Kidney capillary endothelial cell (primary cell): ENCODE measurements at places on chromosomes 16 and 17.

GRCh38 chr17:80477647-80478478, 1.5 kb upstream of the NPTX1 start:
- no peak for DNase-seq

GRCh38 chr17:79749156-79749815, 18.5 kb downstream of the ENPP7 start:
- DNase-seq: no peak

- DNase-seq: no peak
Observed at GRCh38 chr16:81558444-81559175, 114.0 kb downstream of the CMIP start.

DNA sequence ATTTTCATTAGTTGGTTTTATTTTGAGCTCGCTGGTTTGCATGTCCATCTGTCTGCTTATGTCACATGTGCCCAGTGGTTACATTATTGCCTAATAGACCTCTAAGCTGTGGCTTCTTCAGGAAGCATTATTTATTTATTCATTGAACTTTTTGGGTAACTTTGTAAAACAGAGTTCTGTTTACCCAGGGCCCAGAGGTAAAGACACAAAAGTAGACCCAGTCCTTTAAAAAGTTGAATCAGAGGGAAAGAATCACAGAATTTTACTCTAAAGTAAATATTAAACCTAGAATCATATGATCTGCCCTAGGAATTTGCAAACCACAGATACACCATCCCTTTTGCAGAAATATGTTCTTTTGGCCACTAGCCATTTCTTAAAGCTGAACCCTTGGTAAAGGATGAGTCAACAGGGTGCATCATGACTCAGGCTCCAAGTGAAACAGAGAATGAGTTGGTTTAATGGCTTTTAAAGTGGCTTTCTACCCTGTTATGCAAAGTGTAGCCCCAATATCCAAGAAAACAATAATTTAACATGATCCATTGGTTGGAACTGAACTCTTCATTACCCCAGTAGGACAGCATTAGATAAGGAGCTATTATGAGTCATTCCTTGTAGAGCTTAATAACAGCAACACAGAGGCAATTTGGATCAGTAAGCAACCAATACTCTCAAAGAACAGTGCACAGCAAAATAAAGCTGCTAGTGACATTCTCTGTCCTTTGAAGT, 236.3 kb downstream of the KCNJ2 start:
- peak; percentile 16 for DNase-seq

DNA sequence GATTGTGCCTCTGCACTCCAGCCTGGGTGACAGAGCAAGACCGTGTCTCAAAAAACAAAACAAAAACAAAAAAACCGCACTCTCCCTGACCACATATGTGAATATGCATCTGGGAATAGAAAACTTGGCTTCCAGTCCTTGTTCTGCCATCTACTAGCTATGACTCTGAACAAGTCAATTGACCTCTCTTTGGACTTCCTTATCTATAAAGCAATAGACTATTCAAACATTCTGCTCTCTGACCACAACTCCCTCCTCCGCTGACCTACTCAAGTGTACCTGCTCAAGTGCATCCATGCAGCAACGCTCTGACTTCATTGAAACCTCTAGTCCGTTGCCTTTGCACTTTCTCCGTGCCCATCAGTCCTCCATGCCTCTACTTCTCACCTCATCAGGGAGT, 52.6 kb upstream of the KDM6B start:
- DNase-seq: no peak

- no peak for DNase-seq
Observed at GRCh38 chr17:4201226-4201625, 58.2 kb downstream of the CYB5D2 start.

DNA sequence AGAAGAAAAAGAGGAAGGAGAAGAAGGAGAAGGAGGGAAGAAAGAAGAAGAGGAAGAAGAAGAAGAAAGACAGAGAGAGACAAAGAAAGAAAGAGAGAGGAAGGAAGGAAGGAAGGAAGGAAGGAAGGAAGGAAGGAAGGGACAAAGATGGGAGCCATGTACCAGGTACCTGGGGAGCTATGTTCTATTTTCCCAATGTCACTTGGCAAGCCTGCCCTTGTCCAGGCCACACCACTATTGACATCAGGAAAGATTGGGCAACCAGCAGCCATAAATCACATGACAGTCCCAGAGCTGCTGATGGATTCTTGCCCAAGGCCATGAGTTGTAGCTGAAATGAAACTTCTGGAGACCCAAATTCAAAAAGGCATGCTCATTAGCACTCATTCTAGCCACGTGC, 2.7 kb upstream of the CES1 start:
- no peak for DNase-seq

- no peak for DNase-seq
Observed at GRCh38 chr17:81906476-81907218, 4.6 kb downstream of the PCYT2 start.

DNA sequence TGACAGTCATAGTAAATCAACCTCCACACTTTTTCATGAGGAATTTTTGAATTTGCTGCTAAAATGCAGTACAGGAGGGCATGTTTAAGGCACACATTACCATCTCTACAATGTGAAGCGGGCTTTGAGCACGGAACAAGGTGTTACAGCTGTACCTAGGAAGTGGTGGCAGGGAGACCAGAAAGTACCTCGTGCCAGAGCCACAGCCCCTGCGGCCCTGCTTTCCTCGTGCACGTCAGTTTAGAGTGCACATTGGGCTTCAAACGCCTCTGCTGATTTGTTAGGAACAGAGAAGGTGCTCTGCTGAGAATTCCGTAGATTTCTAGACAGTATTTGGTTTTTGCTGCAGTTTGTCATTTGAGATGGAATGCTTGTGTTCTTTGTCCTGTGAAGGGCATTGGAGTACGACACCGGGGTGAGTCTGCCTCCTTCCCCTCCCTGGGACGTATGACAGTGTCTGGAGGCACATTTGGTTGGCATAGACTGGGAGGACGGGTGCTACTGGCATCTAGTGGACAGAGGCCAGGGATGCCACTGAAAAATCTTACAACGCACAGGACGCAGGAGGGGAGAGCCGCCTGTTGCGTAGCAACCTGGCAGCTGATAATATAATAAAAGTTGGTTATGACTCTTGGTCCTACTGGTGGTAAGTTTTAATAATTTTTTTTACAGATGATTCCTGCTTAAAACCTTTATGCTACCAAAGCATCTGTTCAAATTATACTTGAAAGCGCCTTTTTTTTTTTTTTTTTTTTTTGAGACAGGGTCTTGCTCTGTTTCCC, 9.1 kb downstream of the FOXK2 start:
- DNase-seq: peak; percentile 54

DNA sequence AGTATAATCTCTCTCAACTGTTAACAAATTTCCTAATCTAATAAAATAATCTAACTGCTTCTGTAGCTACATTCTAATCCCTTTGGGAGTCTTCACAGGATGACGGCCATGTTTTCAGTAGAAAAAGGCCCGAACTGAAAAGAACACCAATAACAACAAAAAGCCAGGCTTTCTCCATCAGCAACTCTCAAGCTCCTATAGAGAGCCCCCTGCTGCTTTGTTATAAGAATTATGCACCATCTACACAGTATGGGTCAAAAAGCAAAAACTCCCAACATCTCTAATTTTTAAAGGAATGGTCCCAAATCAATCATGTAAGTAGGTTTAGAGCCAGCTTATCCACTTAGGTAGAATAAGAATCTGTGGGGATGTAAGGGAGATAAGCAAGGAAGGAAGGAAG, 163.6 kb upstream of the C17orf78 start:
- peak; percentile 7 for DNase-seq

DNA sequence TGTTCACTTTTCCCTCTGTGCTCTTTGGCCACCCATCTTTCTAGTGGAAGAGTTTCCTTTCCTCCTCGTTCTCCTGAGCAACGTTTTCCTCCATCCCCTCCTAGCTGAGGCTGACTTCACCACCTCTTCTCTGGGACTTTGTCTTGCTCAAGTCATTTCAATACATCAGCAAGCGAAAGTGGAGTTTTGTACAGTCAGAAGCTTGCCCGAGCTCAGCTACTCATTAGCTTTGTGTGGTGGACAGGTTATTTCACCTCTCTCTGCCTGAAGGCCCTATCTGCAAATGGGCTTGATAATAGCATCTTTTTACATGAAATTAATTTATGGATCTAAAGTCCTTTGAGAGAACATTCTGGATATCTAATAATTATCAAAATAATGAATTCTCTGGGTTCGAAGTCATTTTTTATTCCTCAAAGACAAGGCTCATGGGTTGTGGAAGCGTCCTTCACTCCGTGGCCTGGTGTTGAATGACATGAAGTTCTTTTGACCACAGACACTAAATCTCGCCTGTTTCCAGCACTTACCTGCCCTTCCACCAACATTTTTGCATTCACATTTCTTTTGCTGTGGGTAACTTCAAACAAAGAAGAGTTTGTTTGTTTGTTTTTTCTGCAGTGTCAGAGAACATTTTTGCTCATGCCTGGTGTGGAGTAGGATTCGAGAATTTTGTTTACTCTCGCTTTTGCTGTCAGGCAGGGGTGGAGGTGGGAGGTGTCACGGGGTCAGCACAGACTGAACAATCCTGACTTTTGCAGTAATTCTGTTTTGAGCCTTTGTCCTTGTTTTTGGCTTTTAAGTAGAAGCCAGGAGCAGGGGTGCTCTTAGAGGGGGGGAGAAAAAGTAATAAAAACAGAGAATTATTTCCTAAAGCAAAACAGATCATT, 155.0 kb upstream of the CACNG5 start:
- no peak for DNase-seq

- DNase-seq: no peak
Observed at GRCh38 chr16:85990861-85991301, 91.9 kb downstream of the IRF8 start.

DNA sequence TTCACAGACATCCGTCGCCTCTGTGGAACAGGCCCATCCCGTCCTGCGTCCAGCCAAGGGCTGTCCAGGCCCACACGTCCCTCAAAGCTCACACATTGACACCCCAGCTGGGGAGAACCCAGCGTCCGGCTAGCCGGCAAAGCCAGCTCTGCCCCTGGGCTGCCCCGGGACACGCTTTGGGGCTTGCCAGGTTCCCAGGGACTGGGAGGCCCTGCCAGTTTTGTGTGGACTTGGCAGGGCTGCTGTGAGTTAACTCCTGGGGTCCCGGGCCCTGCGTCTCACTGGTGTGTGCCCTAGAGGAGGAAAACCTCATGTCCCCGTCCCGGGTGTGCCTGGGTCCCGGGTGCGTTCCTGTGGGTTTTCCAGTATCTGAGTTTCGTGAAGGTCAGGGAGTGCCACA, 6.3 kb downstream of the SOX8 start:
- no peak for DNase-seq

GRCh38 chr17:77228241-77228752, 87.5 kb downstream of the SEC14L1 start:
- DNase-seq: no peak

GRCh38 chr16:12225806-12226465, 249.4 kb downstream of the SNX29 start:
- no peak for DNase-seq

GRCh38 chr16:72976438-72977064, 71.4 kb downstream of the ZFHX3 start:
- no peak for DNase-seq

DNA sequence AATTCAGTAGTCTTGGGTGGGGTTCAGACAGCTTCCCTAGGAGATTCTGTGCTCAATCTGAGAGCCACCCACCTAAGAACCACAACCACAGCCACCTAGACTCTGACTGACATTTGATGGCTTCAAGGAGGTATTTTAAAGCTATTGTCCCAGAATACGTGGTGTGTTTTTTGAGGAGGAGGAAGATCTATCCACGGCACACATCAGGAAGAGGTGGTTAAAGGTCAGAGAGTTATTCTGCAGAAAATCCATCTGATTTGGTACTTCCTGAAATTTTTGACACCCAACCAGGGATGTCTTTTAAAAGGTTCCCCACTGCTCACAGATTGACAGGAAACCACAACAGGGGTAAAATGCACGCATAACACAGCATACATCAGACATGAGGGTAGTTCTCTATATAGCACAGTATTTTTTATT, 25.1 kb downstream of the SMARCE1 start:
- DNase-seq: no peak

DNA sequence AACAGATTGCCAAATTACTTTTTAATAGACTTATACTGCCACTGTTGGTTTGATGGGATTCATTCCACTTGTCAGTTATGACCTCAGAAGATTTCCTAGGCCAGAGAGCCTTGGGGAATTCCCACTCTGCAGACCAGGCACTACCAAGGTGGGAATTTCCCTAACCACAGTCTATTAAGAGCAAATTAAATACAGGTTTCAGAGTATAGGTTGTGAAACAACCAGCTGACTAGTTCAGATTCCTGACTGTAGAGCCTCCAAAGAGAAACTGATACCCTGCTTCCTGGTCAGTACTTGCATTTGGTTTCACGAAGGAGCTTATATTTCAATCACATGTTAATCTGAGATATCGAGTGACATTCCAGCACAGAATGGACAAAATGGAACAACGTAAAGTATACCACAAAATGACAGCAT, 186.5 kb downstream of the STX8 start:
- no peak for DNase-seq

DNA sequence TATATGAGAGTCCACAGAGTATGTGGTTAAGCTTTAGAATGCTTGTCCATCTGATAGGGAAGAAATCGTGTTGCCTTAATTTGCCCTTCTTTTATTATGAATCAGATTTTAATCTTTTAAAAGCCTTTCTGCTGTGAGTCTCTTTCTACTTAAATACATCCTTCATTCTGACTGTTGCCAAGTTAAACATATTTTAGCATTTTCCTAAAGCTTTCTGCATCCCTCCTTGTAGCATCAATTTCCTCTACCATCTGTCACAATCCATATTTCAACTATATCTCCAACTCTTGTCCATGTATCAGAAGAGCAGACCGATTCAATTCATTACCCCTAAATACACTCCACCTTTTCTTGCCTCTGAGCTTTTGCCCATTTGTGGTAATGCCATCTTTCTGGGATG, 20.5 kb upstream of the FA2H start:
- DNase-seq: no peak

- no peak for DNase-seq
Observed at GRCh38 chr17:10699856-10700255, 2.5 kb downstream of the ADPRM start.

DNA sequence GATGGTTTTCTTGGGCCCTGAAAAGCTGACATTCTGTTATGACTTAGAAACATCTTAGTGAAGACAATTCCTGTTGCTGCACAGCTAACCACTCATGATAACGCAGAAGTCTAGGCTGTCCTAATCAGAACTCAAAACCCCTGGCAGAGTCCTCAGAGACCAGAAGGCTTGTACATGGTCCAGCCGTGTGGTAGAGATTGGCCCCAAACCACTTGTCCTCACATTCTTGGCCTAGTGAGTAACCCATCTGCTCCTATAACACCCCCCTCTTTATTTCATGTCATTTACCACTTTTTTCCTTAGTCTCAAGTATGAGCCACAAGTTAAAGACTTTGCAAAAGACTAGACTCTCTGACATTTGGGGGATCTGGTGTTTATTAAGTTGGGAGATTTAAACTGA, 116.5 kb upstream of the ADAMTS18 start:
- DNase-seq: no peak
